ENCODE measurements at places on chromosomes 12 and 14.

DNA sequence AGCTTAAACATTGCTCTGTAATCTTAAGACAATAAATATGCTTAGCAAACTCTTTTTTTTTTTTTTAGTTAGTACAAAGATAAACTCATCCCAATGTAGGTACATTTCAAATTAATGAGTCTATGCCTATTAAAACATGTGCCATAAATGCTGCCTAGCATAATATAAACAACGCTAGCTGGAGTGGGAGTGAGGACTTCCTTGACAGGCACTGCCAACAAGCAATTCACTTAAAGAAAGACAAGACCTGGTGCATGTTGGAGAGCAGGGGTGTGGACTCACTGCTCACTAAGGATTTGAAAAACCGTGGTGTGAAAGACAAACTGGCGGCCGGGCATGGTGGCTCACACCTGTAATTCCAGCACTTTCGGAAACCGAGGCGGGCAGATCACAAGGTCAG, 187.2 kb upstream of the RGS6 start:
- DNase-seq = no peak

- no peak for DNase-seq
Observed at GRCh38 chr12:89192429-89192828, 159.9 kb downstream of the DUSP6 start.

- DNase-seq = no peak
Observed at GRCh38 chr12:49961111-49961922, at the start of gene AQP5. TSS of gene AQP5 (plus strand) at chr12:49961872. CDS start at chr12:49962018, 146 bp downstream.

GRCh38 chr12:16939871-16940306, 333.9 kb upstream of the LMO3 start:
- no peak for DNase-seq

DNA sequence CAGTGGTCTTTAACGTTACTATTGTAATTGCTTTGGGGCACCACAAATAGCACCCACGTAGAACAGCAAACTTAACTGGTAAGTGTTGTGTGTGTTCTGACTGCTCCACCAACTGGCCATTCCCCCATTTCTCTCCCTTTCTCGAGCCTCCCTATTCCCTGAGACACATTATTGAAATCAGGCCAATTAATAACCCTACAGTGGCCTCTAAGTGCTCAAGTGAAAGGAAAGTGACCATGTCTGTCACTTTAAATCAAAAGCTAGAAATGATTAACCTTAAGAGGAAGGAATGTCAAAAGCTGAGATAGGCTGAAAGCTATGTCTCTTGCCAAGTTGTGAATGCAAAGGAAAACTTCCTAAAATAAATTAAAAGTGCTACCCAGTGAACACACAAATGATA, 22.3 kb downstream of the PPP1R13B start:
- no peak for DNase-seq

DNA sequence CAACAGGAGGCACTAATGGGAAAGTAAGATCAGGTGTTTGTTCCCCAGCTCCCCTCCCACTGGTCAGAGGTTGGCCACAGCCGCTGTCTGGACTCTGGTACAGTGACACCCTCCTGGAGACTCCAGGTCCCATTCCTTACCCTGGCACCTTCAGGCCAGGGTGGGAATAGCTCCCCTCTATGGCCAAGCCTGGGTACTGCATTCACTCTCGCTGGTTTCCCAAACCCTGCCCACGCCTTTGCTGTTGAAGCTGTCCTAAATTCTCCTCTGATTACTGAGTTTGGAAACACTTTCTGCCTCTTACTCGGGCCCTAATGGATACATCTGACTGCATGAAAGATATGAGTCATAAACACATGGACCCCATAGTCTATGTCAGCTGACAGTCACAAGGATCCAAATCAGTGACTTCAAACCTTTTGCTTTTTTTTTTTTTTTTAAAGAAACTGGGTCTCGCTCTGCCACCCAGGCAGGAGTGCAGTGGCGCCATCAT, 17.9 kb downstream of the HRK start:
- DNase-seq = no peak

GRCh38 chr14:80923368-80923767, 18.2 kb downstream of the CEP128 start:
- no peak for DNase-seq

DNA sequence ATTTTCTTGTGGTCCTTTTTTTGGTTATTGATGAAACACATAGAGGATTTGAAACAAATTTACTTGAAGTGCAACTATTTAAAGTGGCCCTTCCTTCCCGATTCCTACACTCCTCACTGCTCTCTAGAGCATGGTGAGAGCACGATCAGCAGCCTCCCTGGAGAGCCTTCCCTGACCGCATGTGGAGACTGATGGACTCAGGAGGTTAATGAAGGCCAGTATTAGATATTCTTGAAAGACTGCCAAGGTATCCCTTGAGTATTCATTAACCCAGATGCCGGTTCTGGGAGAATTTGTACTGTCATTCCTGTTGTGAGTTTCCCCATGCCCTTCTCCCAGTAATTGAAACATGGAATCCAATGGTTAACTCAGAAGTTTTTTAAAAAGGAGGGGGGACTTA, 102.8 kb upstream of the FGD4 start:
- DNase-seq = no peak

- no peak for DNase-seq
Observed at GRCh38 chr12:89477633-89478279, 46.8 kb downstream of the GALNT4 start.

DNA sequence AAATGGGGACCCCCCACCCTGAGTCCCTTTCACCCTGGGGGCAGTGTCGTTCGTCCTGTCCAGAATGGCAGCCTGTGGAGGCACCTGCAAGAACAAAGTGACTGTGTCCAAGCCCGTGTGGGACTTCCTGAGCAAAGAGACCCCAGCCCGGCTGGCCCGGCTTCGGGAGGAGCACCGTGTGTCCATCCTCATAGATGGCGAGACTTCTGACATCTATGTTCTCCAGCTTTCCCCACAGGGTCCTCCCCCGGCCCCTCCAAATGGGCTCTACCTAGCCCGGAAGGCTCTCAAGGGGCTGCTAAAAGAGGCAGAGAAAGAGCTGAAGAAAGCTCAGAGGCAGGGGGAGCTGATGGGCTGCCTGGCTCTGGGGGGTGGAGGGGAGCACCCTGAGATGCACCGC, 2.2 kb downstream of the DTX3 start:
- DNase-seq = no peak

GRCh38 chr12:47858511-47859266, 39.0 kb upstream of the HDAC7 start:
- no peak for DNase-seq

Data from Ammon's horn (tissue), 1 donor.